Stimulated activated CD4-positive, alpha-beta T cell treated with anti-CD3 and anti-CD28 coated beads, Interleukin-12 subunit alpha, Interleukin-12 subunit beta, amount 100 ng/mL, for 24 hours (primary cell): ENCODE measurements at places on chromosomes 12 and 14.
A peak's percentile ranks its signal among the peaks of the same experiment; 100 is the strongest.

- DNase-seq: no peak
Measured at GRCh38 chr12:115371711-115372110, 687.7 kb upstream of the TBX3 start.

- DNase-seq: no peak
Measured at GRCh38 chr14:52348279-52348678, 34.2 kb downstream of the PTGER2 start.

GRCh38 chr14:53285821-53286220, 132.7 kb upstream of the DDHD1 start:
- DNase-seq: no peak

DNA sequence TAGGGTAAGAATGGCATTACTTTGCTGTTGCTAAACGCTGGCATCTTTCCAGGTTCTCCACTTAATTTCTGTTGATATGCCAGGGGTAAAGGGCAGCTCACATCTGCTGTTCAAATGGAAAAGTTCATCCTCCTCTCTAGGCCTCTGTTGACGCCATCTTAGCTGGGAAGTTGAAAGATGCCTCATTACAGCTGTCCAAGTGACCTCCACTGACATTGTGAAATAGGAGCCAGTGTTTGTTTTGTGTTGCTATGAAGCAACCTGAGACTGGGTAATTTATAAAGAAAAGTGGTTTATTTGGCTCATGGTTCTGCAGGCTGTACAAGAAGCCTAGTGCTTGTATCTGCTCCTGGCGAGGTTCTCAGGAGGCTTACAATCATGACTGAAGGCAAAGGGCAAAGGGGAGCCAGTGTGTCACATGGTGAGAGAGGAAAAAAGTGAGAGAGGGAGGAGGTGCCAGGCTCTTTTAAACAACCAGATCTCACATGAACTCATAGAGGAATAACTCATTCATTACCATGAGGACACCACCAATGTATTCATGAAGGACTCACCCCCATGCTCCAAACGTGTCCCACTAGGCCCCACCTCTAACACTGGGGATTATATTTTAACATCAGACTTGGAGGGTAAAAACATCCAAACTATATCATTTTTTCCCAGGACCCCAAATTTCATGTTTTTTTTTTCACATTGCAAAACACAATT, 3.2 kb upstream of the ADAM21 start:
- no peak for DNase-seq

- no peak for DNase-seq
Measured at GRCh38 chr12:28507867-28508266, 317.6 kb downstream of the CCDC91 start.

DNA sequence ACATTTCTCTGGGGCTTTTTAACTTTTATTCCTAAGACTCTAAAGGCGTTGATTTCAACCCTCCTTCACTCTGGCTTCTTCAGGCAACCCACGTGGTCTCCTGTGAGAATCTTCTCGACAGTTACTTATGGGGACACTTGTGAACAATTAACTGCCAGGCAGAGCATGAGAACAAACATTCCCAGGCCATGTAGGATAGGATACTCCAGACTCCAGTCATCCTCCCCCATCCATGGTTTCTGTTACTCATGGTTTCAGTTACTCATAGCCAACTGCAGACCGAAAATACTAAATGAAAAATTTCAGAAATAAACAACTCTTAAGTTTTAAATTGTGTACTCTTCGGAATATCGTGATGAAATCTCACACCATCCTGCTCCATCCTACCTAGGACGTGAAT, 19.5 kb downstream of the GPR68 start:
- no peak for DNase-seq

GRCh38 chr12:70520847-70521246, 116.4 kb downstream of the PTPRB start:
- DNase-seq: no peak

DNA sequence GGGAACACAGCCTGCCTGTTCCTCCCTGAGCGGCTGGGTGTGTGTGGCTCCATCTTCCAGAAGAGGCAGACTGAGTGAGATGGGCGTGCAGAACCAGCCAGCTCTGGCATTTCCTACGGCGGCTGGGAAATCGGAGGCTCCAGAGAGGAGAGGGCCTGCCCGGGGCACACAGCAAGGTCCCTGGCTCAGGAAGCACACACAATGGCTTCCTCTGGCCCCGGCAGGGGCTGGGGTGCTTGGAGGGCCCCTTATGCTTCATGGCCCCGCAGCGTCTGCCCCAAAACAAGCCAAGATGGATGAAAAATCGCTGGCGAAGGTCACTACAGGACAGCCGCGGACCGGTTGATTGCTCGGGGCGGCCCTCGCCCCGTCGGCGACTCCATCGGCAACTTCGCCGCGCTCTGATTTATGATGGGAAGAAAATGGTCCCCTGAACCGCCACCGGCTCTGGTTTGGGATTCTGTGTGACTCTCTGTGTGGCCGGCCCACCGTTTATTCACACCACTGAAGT, 191.5 kb upstream of the C14orf180 start:
- DNase-seq: no peak

- DNase-seq: no peak
Measured at GRCh38 chr14:56419750-56420149, 159.8 kb upstream of the TMEM260 start.

GRCh38 chr14:68544081-68544892, 248.6 kb downstream of the ZFP36L1 start:
- no peak for DNase-seq

DNA sequence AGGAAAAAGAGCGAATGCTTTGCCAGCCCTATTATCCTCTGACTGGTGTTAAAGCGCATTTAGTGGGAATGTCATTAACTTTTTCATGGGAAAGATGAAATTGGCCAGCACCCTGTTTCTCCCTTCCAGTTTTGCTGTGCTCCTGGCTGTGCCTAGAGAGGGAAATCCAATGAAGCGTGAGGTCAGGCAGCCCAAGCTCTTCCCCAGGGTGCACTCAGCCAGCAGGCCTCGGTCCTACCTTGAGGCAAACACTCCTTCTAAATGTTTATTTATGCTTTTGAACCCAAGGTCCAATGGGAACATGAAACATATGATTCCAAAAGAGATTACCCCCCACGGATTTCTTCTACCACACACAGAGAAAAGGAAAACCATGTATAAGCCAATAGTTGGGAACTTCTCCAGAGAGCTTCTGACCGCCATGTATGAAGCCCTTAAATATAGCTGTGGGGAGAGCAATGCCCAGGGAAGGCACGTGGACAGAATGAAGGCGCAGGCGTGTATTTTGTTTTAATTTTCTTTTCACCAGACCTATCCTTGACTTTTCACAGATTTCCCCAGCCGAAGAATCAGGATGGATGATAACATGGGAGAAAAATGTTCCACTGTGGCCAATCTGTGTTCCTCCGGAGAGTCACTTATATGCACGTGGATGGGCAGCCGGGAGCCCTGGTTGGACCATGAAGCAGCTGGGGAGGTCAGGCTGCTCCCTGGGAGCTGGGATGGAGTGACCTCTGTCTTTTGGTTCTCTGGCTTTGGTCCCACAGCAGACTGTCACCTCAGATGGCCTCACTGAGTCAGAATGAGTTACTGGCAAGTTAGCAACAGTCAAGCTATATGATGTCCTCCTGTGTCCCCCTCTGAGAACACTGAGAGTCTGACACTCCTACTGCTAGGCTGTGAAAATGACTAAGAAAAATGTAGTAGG, 37.3 kb downstream of the GPR135 start:
- no peak for DNase-seq

GRCh38 chr12:79932357-79932756, 2.5 kb downstream of the PPP1R12A start:
- DNase-seq: no peak

DNA sequence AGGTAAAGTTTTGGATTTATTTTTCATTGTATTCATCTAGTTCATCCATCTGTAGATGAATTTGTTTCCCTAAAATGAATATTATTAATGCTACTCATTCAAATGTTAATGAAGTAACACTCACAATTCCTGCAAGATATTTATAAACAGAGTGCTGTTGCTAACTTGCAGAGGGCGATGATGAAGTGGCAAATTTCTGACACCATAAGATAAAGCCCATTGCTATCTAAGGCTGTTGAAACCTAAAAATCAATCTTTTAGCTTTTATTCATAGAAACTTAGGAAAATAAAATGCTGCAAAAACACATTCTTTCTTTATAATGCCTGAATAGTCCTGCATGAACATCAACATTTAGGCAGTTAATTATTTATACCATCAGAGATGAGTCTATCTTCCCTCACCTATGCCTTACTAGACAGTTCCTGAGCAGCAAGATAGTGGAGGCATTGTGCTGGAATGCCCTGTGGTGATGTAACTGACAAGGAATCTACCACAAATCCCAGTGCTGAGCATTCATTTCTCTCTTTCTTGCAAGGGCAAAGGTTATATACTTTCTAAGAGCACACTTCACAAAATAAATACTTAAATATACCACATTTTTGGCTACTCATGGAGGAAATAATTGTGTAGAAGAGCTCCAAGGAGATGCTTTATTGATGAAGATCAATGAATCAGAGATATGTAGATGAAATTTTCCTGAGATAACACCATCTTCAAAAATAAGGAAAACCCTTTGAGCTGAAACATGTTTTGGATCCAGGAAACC, 57.6 kb downstream of the LMNTD1 start:
- DNase-seq: no peak

DNA sequence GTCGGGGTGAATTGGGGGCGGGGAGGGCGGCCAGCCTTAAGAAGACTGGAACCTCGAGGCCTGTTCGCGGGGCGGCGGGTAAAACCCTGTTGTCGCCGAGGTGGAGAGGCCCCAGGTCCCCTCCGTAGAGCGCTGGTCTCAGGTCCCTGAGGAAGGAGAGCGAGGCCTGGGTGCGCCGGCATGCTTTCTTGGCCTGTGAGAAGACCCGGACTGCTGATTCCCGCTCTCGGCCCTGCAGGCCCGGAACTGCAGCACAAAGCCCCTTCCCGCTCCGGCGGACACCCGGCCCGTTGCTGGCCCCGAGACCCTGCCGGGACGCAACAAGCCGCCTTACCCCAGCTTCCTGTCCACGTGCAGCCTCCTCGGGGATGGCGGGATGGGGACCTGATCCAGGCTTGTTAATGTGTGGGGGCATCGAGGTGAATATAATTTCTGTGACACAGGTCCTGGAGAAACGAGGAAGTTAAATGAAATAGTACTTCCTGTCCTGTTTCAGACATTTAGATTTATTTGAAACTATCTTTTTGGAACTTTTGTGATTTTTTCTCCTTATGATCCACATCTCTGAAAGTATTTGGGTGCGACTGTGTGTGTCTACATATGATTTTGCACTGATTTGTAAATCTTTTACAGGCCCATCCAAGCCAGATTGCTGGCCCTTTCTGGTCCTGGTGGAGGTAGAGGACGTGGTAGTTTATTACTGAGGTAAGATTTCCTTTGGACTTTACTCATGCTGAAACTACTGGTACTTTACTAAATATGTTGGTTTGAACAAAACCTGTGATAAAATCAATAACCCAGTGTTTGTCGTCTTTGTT, 600 bp downstream of the PNN start:
- DNase-seq: peak; percentile 36

DNA sequence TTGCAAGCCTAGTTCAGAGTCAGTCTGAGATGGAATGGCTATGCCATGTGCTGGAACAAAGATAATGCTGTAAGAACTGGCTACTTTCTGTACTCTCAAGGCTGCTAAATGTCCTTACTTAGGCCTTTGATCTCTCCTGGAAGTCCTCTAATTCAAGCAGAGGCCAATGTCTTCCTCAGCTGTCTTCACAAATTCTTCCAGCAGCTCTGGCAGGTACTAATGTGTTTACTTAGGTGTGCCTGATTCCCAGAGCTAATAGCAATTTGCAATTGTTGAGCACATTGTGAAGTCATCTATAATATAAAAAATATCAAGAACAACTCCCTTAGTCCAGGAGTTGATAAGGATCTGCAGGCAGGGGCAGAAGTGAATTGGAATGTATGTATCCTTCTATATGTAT, 3.8 kb upstream of the MYF5 start:
- no peak for DNase-seq

DNA sequence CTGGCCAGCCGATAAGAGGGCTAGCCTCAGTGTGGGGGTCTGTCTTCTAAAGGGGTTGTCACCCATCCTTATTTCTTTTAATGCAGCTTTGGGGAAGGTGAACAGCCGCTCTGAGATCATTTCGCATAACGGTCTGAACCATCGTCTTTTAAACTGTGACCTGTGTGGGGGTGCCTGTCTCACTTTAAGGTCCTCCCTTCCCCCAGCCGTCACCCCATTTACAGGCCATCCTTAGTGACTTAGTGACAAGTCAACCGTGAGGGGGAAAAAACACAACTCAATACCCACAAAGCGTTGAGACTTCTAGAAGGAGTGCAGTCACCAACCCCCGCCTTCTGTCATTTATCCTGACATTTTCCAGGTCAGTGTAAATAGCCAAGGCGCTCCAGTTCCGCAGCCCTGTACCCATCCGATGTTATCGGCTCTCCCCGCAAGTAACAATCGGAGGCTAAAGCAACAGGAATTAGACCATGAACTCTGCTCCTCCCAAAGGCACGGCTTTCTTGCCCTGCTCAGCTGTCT, 505 bp upstream of the DENND5B start:
- no peak for DNase-seq

DNA sequence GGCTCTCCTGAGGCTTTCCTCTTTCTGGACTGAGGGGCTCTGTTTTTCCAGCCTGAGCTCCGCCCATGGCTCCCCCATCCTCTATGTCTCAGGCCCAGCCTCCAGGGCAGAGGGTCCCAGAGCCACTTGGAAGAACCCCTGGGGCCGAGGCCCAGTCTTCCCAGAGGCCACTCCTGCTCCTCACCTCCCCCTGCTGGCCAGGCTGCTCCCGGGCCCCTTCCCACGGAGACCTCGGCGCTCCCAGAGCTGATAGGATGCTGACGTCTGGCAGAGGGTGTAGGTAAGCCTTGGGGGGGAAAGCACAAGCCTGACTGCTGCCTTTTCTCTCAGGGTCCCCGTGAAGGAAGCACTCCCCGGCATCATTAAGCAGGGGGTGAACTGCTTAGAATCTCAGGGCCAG, 51.4 kb downstream of the ERH start:
- DNase-seq: no peak

GRCh38 chr12:113838896-113839295, 127.2 kb downstream of the RBM19 start:
- DNase-seq: no peak

- no peak for DNase-seq
Measured at GRCh38 chr14:105660816-105661531, 134.6 kb downstream of the TMEM121 start.

DNA sequence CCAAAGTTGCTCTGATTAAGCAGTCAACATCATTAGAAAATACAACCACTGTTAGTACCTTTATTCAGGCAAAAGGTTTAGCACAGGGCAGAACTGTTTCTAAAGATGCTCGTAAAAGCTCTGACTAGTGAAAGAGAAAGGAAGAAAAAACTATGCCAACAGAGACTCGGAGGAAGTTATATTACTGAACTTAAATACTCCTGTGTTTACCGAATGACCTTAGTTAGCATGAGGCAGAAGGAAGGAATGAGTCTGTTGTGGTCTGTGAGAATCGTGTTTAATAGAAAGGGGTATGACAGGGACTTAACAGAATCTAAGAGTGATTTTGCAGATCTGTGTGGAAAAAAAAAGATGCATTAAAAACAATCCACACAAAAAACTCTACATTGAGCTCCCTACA, 84.1 kb upstream of the OVCH1 start:
- no peak for DNase-seq
